ENCODE measurements at places on chromosomes 13 and 19. TPM values are rescaled to one million over a fixed set of nuclear protein-coding genes. Genes with fewer than 3 reads are reported as not detected.

OVOL3 gene
- total RNA-seq: not detected

DNA sequence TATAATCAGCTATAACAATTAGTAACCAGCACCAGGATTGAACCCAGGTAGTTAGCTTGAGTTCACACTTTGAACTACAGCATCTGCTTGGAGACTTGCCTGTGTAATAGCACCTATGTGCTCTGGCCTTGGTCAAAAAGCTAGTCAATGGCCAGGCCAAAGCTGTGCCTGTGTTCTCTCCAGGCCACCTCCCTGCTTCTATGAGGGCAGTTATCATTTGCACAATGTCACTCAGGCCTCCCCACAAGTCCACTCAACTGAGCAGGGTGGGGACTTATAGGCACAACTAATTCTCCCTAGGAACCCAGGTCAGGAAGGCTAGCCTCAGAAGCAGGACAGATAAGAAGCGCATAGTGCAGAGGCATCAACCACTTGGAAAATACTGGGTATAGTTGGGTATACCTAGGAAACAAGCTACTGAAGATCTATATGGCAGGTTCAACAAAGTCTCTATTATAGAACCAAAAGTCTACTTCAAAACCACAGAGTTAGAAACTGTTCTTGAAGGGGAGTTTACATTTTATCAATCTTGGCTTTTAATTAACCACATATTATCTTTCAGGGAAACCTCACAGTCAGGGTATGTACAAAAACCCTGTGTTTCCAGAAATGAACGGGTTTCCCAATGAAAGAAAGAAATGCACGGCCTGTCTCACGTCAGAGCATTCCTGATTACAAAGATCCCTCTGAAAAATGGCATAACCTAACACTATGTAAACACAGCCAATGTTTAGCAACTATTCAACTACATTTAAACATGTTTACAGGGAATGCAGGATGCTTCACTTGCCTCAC lies 140.9 kb downstream of the ABCC4 start:
- no peak for DNase-seq

DNA sequence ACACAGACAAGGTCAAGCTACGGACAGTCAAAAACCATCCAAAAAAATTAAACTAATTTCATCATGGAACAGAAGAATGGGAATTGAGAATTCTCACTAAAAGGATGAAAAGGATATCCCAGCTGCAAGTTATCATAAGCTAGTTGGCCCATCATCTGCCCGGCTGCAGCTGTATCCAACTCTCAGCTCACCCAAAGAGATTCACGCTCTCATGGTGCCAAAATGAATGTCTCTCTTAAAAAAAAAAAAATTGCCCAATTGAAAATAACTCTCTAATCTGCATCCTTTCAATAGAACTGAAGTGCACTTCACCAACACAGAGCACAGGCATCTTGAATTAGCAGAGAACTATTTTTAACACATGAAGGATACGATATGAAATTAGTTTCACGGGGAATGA lies 20.0 kb downstream of the ENOX1 start:
- peak; percentile 53 for DNase-seq

DNA sequence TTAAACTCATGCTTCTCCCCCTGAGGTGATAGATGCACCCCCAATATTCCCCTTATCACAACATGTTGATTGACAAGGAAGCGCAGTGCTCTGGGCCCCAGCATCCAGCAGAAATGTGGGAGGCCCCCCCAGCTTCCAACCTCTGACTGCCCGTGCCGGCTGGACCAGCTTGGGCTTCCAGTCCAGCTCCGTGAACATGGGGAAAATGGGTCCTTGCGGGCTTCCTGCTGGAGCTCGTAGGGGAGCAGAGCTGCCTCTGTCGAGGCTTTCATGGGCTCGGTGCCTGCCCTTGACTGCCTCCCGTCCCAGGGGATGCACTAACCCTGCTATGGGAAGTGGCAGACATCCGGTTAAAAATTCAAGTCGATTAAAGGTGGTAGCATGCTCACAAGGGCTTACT lies 188.9 kb downstream of the COL4A1 start:
- DNase-seq: no peak

GRCh38 chr13:32311188-32311897 lies 3.8 kb downstream of the ZAR1L start:
- peak; percentile 49 for DNase-seq
